Ovary (tissue), 10 donors: ENCODE measurements at places on chromosomes 7 and 10.

- H3K36me3 ChIP-seq, result no peaks in the 10 kb centered on the region
- H3K27ac ChIP-seq, result peak overlapping the region; percentile 65
- no peak overlapping the region for H3K4me3 ChIP-seq
- peak; percentile 50 for DNase-seq
- H3K27me3 ChIP-seq, result no peaks in the 10 kb centered on the region
Observed at GRCh38 chr10:124998624-124999291, 56.8 kb downstream of the ZRANB1 start.

DNA sequence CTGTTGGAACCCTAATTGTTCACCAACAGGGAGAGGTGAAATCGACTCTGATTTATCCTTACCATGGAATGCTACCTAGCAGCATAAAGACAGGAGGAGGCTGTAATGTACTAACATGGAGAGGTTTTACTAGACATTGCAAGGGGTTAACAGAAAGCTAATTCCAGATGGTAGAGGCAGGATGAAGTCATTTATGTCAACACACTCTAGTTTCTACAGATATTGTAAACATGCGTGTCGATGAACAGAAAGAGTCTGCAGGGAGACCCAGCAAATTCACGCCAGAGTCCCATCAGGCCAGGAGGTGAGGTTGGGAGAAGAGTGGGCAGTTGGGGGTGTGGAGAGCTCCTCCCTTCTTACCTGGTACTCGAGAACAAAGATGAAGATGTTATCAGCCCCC is 7.0 kb downstream of the NPC1L1 start:
- no peak overlapping the region for H3K27ac ChIP-seq
- H3K36me3 ChIP-seq, result no peaks in the 10 kb centered on the region
- no peak for DNase-seq
- H3K4me1 ChIP-seq, result no peaks in the 10 kb centered on the region

- no peaks in the 10 kb centered on the region for H3K36me3 ChIP-seq
- peak overlapping the region; percentile 60 for H3K27ac ChIP-seq
- peak; percentile 41 for DNase-seq
- H3K4me3 ChIP-seq, result no peak overlapping the region
Observed at GRCh38 chr10:3482200-3482993, 302.6 kb downstream of the KLF6 start.

DNA sequence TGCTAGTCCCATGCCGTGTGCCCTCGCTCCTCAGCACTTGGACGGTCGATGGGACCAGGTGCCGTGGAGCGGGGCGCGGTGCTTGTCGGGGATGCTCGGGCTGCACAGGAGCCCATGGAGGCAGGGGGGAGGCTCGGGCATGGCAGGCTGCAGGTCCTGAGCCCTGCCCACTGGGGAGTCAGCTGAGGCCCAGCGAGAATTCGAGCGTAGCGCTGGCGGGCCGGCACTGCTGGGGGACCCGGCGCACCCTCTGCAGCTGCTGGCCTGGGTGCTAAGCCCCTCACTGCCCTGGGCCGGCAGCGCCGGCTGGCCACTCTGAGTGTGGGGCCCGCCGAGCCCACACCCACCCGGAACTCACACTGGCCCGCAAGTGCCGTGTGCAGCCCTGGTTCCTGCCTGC is 44.7 kb downstream of the ST7 start:
- H3K36me3 ChIP-seq, result no peaks in the 10 kb centered on the region
- no peaks in the 10 kb centered on the region for H3K4me1 ChIP-seq
- H3K4me3 ChIP-seq, result no peak overlapping the region
- H3K27me3 ChIP-seq, result no peaks in the 10 kb centered on the region
- no peak for DNase-seq
- no peak overlapping the region for H3K27ac ChIP-seq

DNA sequence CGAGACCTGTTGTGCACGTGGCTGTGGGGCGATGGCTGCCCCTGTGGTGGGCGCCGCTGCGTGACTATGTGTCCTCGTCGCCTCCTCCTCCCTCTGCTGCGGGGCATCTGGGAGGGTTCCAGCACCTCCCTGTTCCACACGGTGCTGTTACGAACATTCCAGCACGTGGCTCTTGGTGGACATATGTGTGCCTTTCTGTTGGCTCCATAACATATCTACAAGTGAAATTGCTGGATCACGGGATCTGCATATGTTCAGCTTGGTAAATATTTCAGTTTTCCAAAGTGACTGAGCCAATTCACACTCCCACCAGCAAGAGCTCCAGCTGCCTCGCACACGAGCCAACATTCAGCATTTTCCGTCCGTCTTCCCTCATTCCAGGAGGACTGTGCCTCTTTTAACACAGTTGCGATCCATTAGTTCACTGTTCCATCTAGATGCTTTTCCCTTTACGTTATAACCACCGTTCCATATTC is 25.1 kb downstream of the SNX8 start:
- no peaks in the 10 kb centered on the region for H3K36me3 ChIP-seq
- H3K4me1 ChIP-seq, result peaks cover 3% of the 10 kb centered on the region
- H3K4me3 ChIP-seq, result no peak overlapping the region
- no peak overlapping the region for H3K27ac ChIP-seq

- H3K27me3 ChIP-seq, result no peaks in the 10 kb centered on the region
- no peak overlapping the region for H3K4me3 ChIP-seq
Observed at GRCh38 chr10:60989400-60989876, 45.5 kb upstream of the RHOBTB1 start.

DNA sequence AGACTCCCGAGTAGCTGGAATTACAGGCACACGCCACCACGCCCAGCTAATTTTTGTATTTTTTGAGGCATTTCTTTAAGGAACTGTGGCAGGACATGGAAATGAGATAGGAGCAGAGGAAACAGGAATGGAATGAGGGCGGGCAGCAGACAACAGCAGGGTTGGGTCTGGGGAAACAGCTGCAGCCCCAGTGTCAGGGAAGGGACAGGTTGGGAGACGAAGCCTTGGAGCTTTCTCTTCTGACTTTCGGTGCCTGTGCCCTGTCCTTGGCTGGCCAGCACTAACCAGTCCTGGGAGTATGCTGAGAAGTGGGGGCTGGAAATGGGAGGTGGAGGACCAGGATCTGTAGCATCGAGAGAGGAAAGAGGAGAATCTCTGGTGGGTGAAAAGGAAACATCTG is 47.4 kb downstream of the ATOH7 start:
- no peak for DNase-seq
- no peaks in the 10 kb centered on the region for H3K27me3 ChIP-seq
- no peaks in the 10 kb centered on the region for H3K36me3 ChIP-seq

- H3K4me3 ChIP-seq, result no peak overlapping the region
- no peaks in the 10 kb centered on the region for H3K36me3 ChIP-seq
- no peak overlapping the region for H3K27ac ChIP-seq
- H3K27me3 ChIP-seq, result no peaks in the 10 kb centered on the region
- DNase-seq, result no peak
Observed at GRCh38 chr10:113604572-113604971, 51.7 kb downstream of the HABP2 start.
